Anterior cingulate cortex (tissue), 58 donors: ENCODE measurements at places on chromosomes 6 and 20.

- DNase-seq, result no peak
These were observed 72.6 kb upstream of the CITED2 start for GRCh38 chr6:139446768-139447655.

GRCh38 chr20:64240243-64241015, 15.1 kb upstream of the PCMTD2 start:
- DNase-seq, result no peak

DNA sequence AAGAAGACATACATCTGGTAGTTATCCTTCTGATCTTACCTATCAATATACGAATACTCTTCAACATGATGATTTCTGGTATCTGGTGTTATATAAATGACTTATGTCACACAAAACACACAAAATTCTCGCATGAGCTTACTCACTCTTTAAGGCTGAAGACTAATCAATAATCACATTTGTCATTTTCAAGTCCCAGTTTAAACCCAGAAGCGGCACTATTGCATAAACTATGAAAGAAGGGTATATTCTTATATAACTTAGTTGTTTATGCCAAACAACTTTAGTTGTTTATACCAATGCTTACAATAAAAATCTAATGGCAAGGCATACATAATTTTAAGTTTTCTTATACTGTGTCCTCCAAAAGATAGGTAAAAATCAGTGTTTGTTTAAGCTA, 293.1 kb downstream of the GRIK2 start:
- no peak for DNase-seq

DNA sequence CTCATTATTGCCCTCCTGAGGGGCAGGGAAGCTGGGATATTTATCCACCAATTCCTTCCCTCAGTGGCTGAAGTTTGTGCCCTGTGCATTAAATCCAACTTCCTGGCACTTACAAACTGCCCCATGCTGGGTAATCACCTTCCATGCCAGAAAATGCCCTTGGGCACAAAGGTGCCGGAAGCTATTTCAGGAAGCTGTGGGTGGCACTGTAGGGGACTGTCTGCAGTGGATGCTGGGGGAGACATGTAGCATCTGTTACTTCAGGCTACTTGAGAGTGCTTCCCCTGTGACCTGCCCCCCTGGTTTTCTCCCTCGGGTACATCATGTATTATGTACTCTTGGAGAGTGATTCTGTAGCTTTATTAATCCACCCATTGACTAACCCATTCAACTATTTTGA, 24.7 kb upstream of the RALGAPA2 start:
- DNase-seq, result no peak

DNA sequence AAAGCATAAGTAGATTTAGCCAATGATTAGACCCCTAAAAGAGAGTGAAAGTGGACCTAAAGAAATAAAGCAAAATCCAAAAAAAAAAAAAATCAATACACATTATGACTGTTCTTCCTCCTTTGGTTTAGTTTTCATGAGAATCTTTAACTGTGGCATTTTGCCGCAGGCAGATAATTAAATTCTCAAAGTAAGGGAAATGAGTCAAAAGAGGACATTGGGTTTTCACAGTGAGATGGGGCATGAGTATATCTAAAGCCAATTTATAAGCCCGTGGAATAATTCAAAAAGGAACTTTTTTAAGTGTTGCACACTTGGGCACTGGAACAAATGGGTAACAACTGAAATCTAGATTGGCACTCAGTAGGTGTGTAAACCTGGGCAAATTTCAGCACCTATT, 230.3 kb downstream of the PKHD1 start:
- no peak for DNase-seq

- DNase-seq, result no peak
These were observed 92.1 kb downstream of the CDH26 start for GRCh38 chr20:60050193-60050947.
